Endodermal cell (in vitro differentiated cells): ENCODE measurements at places on chromosomes 13 and 19.
A peak's percentile ranks its signal among the peaks of the same experiment; 100 is the strongest.

DNA sequence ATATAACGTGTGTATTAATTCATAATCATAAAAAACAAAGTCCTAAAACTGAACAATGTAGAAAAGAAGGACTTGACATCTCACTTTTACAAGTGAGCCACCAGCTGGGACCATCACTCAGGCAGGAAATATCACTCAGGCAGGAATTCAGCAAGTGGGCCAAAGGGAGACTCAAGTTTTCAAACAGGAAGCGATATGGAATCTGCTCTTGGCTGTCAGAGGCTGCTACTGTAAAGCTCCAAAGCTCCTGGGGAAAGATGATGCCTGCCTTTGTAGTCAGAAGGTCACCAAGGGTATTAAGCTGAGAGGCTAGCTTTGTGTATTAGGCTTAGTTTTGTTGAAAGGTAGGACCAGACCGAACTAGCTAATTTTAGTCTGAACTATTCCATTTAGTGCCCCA is 5.5 kb upstream of the AKAP11 start:
- DNase-seq: no peak

- DNase-seq: no peak
Measured at GRCh38 chr13:112969692-112970338, 801 bp downstream of the MCF2L start.

DNA sequence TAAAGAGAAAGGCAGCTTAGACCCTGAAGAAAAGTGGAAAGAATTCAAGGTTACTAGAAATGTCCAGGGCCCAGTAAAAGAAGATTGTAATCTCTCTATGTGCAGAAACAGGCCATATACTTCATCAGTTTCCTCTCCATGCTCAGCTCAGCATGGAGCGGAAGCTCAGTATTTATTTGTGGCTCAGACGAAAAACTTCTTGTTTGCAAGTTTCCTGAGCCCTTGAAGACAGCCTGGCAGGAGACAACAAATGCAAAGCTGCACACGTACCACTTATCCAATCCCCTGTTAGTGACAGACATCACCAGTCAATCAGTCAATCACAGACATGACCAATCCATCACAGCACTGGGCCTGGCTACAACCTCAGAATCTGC is 8.1 kb upstream of the KLF2 start:
- no peak for DNase-seq

DNA sequence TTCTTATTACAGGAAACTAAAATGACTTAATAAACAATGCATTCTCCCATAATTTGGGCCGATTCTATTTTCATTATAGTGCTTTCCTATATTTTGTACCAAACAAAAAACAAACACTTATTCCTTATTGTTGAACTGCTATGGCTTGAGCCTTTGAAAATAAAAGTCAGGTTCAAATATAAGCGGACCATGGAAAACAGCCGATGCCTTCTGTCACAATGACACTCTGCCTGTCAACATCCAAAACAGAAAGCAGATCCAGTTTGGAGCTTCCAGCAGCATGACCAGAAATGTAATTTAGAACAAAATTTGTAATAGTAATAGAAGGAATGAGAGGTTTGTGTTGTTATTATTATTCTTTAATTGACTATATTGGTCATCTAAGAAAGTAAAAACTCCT is 194.5 kb downstream of the LHFPL6 start:
- DNase-seq: no peak

GRCh38 chr19:13153569-13154240 is 3.5 kb downstream of the IER2 start:
- DNase-seq: no peak

DNA sequence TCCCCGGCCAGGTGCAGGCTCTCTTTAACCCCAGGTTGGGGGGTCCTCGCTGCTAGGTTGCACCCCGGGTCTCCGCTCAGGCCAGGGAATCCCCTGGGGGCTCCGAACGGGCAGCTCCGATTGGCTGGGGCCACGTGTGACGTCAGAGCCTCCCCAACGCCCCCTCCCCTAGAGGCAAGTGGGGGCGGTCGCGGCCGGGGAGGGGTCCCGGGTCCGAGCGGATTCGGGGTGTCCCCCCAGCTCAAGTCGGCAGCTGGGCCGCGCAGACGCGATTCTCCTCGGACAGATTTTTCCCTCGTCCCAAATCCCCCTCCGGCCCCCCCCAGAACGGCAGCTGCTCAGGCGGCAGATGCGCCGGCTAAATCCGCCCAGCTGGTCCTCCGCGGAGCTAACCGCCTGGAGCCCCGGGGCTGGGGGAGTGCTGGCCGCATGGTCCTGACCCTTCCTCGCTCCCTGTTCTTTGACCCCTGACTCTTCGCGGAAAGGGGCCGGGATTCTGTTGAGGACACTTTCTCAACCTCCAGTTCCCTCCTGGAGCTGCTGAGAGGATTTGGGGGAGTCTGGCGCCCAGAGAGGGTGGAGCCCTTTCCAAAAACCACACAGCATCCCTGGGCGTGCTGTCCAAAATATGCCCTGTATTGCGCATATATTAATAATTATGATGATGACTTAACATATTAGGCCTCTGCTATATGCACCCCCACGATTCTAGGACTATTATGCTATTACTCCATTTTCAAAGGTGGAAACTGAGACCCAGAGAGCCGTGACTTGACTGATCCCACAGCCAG is 25.4 kb upstream of the SEMA6B start:
- peak; percentile 84 for DNase-seq

GRCh38 chr19:38046254-38047048 is 139.4 kb downstream of the SIPA1L3 start:
- DNase-seq: no peak

DNA sequence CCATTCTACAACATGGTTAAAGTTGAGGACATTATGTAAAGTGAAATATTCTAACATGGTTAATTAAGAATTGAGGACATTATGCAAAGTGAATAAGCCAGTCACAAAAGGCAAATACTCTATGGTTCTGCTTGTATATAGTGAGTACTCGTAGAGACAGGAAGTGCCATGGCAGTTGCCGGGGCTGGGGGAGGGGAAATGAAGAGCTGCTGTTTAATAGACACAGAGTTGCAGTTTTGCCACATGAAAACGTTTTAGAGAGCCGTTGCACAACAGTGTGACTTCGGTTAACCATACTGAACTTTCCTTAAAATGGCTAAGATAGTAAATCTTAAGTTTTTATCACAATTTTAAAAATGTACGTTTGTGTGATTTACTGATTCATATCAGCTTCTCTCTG is 176.9 kb downstream of the SHISA2 start:
- no peak for DNase-seq

- DNase-seq: no peak
Measured at GRCh38 chr19:1214862-1215731, 9.5 kb downstream of the STK11 start.

GRCh38 chr19:15038294-15038693 is 11.0 kb upstream of the CASP14 start:
- no peak for DNase-seq

DNA sequence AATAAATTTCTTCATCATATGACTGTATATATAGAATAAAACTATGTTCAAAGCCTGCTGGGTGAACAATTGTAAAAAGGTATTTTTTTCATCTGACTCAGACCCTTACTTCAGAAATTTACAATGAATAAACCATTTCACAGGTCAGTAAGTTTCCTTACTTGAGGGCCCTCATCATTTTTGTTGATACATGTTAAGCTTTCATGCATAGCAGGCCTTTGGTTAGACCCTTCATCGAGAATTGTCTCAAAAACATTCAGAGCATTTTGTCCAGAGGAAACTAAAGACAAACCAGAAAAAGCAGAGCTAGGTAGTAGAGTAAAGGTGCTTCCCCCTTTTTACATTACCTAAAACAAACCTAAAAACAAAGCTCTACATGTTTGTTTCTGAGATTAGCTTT is 46.2 kb downstream of the FNDC3A start:
- DNase-seq: no peak

GRCh38 chr19:45477713-45478453 is 10.1 kb downstream of the FOSB start:
- DNase-seq: no peak

DNA sequence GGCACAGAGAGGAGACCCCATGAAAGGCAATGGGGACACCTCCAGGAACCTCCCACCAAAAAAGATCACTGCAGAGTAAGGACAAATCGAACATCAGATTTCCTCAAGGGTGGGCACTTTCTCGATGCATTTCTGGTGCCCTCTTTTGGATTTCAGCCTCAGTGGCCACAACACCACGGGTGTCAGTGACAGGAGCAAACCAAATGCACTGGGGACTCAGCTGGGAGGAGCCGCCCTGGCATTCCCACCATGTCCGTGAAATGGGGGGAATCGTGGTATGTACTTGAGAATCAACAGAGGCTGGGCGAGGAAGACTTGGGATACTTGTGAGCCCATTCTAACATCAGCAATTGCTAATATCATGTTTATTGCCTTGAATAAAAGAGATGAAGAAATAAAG is 16.3 kb downstream of the FAM187B start:
- peak; percentile 18 for DNase-seq

DNA sequence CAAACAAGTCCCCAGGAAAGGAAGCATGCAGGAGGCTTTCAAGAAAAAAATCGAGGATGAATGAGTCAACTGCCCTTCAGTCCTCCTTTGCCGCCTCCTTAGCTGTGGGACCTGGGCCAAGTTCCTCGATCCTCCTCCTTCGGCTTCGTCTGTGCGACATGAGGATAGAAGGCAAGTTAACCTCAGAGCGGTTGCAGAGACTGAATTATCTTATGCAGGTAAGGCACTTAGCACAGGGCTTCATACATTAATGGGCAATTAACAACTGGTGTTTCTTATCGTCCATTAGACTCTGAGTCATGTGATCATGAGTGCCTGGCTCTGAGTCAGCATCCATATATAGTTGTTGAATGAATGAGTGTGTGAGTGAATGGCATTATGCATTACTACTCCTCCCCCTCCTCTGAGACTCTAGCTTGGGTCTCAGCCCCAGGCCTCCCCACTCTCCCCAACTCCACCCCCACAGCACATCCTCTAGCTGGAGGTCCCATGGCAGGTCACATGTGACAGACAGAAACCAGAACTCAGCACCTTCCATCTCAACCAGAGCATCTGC is 1.6 kb upstream of the TTC9B start:
- no peak for DNase-seq

DNA sequence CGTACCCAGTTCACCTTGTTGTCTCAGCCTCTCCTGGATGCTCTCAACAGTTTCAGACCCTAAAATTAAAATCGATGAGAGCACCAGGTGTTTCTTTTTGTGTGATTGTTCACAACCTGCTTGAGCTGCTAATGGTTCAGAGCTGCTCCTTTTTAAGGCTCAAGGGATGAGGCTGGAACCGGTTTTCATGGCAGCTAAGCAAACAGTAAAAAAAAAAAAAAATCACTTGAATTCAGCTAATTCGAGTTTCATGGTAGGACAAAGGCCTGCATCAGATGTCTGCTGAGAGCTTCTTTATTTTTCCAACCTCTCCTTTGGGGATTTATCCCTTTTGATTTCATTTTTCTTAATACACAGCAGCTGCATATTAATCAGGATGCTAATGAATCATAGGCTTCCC is 6.5 kb downstream of the SYCE2 start:
- no peak for DNase-seq

DNA sequence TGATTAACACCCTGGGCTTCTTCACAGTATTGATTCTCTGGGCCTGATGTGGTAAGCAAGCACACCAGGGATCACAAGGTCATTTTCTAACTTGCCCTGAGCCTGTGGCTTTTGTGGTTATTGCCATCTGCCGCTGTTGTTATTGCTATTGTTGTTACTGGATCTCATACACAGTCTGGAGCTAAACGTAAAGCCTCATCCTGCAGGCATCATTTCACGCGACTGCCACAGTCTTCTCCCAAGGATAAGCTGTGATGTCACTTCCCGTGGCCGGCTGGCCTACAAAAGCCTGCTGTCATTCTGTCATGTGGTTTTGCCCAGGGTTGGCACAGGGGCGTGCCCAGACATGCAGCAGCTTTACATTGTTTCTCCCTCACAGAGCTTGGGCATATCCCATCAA is 154.0 kb upstream of the GPR12 start:
- DNase-seq: peak; percentile 23

DNA sequence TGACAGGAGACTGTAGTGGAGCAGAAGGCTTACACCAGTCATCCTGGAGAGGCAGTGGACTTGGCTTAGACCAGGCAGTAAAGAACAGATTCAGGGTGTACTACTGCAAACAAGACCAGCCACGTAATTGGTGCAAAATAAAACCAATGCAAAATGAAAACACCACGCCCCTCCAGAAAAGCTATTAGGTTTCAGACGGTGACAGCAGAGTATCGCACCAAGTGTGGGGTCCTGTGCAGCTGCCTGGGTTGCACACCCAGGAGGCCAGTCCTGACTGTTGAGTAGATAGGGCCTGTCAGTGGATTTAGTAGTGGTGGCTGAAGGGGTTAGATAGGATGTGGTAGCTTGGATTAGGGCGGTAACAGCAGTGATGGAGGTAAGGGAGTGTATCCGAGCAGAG is 5.4 kb upstream of the PRKACA start:
- DNase-seq: no peak

DNA sequence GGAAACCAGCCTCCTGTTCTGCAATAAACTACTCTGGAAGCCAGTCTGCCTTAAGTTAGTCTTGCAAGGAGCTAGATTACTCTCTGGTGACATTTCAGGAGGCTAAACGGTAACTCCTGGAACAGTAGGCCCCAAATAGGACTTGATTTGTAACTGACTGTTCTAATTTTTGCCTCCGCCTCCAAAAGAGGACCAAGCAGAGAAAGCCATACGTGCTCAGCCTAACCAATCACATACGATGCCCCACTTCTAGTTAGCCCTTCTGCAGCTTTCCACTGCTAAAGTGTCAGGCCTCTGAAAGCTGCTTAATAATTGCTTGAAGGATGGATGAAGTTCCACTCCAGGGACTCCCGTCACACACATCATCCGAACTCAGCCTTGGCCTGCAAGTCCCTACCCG is 744 bp downstream of the ZNF805 start:
- DNase-seq: peak; percentile 39
